Dermis blood vessel endothelial cell (primary cell): ENCODE measurements at places on chromosomes 6 and 20.

DNA sequence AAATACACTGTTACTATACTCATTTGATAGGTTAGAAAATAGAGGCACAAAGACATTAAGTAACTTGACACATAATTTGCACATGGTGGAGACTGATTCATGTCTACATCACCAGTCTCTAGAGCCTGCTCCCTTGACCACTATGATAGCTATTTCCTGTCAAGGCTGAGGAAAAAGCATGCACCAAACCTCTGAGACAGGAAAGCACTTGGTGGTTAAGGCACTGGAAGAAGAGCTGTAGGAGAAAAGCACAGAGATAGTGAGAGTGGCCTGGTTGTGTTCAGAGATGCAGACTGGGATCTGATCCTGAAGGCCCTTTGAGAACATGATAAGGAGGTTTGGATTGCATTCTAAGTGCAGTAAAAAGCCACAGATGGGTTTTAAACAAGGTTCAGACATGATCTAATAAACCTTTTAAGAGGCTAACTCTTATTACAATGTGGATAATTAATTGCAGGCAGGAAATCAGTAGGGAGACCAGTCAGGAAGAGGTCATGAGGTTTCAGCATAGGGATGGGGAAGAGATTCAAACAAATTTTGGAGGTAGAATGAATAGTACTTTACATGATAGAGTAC lies 168.9 kb downstream of the PHF3 start:
- DNase-seq = peak; percentile 55

DNA sequence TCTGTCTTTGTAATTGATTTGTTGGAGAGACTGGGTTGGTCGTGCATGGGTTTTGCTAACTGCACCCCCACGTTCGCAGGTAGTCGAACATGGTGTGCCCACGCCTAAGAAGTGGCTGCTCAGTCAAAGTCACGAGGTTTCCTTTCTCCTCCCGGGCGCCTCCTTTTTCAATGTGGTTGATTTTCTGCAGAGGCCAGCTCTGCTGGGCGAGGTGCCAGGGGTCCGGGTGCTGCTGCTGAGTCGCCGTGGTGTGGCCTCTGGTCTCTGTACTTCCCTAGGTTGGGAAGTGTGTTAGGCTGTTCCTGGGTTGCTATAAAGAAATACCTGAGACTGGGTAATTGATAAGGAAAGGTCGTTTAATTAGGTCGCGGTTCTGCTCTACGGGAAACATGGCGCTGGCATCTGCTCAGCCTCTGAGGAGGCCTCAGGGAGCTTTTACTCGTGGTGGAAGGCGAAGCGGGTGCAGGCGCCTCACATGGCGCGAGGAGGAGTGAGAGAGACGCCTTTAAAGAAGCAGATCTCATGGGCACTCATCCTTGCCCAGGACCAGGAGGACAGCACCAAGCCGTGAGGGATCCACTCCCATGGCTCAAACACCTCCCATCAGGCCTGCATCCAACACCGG lies 14.1 kb downstream of the OSBPL2 start:
- no peak for DNase-seq

DNA sequence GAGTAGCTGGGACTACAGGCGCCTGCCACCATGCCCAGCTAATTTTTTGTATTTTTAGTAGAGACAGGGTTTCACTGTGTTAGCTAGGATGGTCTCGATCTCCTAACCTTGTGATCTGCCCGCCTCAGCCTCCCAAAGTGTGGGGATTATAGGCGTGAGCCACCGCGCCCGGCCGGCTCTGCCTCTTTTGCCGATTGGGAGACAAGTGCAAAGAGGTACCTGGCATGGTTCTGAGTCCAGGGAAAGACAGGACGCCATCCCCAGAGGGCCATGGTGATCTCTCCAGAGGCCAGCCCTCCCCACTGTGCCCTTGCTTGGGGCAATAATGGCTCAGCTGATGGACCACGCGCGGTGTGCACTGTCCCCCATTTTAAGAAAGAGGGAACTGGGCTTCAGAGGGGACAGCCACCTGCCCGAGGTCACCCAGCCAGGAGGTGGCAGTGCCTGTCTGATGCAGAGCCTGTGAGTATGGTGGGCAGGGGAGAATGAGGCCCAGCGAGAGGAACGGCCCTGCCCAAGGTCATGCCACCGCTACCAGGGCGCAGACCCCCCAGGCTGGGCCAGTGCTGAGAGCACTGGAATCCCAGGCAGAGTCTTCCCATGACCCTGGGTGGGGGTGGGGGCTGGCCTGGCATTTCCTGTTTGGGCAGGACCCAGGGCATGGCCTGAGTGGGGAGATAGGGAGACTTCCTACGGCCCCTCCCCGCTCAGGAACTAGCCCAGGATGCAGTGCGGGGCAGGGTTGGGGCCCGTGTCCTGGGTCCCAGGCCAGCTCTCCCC lies 61.0 kb downstream of the SNAI1 start:
- DNase-seq = no peak

- DNase-seq = peak; percentile 27
Measured at GRCh38 chr6:166156942-166157341, 10.7 kb downstream of the TBXT start.

DNA sequence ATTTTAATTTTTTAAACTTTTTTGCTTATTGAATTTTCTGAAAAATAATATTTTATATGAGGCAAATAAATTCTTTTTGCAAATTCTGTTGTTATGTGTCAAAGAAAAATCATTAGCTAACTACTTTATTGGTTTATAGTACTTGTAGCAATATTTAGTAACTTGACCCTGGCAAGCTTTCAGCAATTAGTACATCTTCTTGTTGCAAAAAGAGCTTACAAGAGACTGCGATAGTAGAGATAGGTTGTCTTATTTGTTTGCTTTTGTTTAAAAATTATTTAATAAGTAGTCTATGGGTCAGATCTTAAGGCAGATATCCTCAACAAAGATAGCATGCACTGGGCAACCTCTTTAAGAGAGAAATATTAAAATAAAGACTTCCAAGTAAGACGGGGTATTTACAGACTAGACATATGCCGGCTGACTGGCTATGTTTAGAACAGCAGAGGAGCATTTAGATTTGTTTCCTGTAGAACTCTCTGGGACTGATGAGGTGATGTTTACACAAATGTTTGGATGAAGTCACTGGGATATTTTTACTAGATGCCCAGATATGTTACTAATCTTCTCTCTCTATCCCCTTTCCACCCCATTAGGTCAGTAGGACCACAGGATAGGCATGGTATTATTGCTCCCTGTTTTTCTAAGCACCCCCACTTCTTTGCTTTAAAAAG lies 25.0 kb downstream of the VGLL2 start:
- DNase-seq = no peak

DNA sequence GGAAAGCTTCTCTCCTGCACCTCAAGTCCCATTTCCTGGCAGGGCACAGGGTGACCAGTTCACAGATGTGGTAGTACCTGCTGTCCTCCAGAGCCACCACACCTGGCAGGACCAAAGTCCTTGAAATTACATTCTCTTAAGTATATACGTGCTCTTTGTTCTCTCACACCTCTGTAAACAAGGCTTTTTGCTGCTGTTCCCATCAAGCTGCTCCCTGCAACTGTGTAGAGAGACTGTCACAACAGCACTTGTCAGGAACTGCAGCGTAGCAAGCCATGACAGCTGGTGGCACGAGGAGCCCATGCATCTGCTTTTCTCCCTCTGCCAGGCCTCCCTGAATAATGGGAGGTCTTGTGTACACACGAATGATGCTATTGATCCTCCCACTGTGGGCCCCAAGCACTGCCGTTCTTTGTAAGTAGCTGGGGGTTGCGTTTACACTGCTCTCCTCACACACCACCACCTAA lies 431.8 kb downstream of the CD83 start:
- no peak for DNase-seq

GRCh38 chr20:25544311-25544710 lies 41.0 kb downstream of the NINL start:
- no peak for DNase-seq

- DNase-seq = peak; percentile 21
Measured at GRCh38 chr6:88814909-88815308, 148.5 kb downstream of the RNGTT start.

- no peak for DNase-seq
Measured at GRCh38 chr20:48342822-48343513, 484.8 kb downstream of the PREX1 start.

GRCh38 chr20:62994869-62995281 lies 11.9 kb downstream of the BHLHE23 start:
- DNase-seq = no peak

DNA sequence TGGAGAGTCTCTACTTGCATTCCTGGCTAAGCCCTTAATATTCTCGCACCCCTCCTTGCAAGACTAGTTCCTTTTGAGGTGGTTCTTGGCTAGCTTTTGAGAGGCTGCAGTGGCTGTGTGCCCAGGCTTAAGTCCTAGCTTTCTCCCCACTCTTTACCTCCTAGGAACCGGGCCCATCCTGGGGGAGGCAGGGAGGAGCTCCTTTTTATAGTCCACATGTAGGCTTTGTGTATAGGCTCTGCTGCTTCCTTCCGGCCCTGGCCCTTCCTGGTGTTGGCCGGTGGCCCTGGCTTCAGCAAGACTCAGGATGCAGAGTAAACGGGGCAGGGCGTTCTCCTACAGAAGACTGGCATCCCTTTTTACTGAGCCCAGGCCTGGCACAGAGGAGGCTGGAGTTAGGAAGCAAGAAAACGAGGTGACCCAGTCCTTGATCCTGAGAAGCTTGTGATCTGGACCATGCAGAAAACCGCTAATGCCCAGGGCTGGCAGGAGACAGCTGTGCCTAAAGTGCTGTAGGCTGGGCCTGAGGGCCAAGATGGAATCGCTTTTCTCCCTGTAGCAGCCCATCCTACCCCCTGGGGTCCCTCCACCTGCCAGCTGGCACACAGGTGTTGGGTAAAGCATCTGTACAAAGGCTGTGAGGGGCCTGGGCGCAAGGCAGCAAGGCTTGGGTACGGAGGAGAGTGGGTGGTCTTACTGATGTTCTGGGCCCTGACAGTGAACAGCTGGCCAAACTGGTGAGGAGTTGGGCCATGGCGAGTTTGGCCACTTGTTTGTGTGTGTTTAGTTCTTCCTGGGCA lies 8.7 kb downstream of the PLCG1 start:
- peak; percentile 78 for DNase-seq

- DNase-seq = peak; percentile 66
Measured at GRCh38 chr6:41734666-41735426, 562 bp downstream of the TFEB start.

GRCh38 chr6:54990001-54990400 lies 143.4 kb downstream of the FAM83B start:
- DNase-seq = no peak

DNA sequence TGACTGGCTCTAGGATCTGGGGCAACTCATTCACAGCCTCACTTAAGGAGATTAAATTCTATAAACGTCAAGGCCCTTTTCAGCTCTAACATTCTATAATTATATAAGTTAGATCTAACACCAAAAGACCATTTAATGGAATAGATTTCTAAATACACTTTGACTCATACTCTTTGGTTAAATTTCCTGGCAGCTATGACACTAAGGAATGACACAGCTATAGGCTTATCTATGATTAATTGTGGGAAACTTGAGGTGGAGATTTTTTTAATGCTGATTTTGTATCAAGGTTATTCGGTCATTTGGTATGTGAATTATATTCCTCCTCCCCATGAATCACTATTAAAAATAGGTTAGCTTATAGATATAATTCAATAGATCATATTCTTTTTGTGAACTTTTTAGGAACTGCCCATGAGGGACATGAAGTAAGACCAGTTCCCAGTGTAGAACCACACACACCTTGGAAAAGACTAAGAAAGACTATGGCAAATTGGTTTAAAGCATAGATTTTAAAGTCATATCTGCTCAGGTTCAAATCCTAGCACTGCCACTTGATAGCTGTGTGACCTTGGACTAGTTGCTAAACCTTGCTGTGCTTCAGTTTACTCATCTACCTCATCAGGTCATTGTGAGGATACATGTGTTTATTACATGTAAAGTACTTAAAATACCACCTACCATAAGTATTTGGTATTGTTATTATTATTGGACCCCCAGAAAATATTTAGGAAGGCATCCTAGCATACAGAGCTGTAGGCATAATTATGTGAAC lies 116.0 kb downstream of the CRYBG1 start:
- DNase-seq = no peak

DNA sequence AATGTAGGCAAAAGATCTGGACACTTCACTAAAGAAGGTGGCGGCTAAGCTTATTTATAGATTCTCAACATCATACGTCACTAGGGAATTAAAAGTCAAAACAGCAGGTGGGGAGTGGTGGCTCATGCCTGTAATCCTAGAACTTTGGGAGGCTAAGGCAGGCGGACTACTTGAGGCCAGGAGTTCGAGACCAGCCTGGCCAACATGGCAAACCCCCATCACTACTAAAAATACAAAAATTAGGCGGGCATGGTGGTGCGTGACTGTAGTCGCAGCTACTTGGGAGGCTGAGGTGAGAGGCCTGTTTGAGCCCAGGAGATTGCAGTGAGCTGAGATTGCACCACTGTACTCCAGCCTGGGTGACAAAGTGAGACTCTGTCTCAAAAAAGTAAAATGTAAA lies 74.6 kb downstream of the GPX5 start:
- no peak for DNase-seq

DNA sequence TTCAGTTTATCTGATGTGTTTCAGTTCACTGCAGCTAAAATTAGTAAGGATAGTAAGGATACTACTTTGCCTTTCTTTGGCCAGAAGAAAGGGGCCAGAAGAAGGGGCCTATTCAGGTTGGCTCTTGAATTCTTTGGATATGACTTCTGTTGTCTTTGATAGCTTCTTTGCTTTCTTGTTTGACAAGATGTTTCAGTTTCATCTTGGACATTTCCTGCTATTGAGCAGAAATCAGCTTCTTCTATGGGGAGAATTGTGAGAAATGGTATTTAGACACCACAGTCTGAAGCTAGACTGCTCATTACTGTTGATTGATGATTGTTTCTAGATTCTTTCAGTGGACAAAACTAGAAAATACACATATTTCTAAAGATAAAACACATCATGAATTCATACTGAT lies 23.2 kb downstream of the L3MBTL3 start:
- no peak for DNase-seq

GRCh38 chr6:12065321-12066140 lies 53.4 kb downstream of the HIVEP1 start:
- no peak for DNase-seq

GRCh38 chr6:135268740-135269139 lies 87.6 kb downstream of the MYB start:
- DNase-seq = no peak

GRCh38 chr6:8180327-8181159 lies 78.2 kb upstream of the EEF1E1 start:
- no peak for DNase-seq

DNA sequence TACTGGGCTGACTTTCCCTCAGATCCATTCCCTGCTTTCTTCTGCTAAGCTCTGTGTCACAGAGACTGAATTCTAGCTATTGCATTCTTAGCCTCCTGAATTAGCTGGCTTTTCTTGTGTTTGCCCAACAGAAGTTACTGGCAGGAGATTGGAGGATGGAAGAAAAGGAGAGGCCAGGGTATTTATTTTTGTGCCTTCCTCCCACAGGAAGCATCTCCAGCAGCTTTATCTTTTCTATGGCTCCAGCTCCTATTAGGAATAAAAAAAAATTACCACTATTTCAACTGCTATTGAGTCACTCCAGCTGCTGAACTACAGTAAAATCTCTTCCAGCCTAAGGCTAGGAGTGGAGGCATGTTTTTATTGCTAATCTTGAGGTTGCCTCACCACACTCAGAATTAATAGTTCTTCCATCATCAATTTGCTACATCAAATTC lies 492.4 kb downstream of the RFPL4B start:
- DNase-seq = no peak

- no peak for DNase-seq
Measured at GRCh38 chr6:149825292-149825691, 38.9 kb downstream of the LRP11 start.
